ENCODE measurements at places on chromosomes 5 and 9.
A peak's percentile ranks its signal among the peaks of the same experiment; 100 is the strongest.

DNA sequence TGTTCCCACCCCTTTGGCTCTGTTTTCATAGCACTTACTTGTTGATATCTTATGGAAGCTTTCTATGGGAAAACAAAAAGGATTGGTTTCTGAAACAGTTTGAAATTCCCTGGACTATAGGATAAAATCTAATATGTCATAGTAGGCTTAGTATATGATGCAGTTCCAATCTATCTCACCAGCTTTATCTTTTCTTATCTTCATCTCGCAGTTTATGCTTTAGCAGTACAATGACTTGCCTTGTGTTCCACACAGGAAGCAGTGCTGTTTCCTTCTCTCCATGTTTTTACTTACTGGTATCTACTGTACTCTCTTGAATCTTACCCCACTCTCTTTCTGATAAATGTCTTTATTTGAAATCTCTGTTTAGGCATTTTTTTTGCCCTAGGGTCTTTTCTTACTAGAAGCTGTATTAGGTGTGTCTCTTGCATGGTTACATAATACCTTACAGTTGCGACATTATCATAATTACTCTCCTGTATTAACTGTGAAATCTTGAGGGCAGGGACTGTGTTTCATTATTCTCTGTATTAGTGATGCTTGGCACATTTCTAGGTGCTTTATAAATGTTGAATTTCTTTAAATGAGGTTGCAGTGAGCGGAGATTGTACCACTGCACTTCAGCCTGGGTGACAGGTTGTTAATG, 76.3 kb downstream of the FOCAD start:
- no peak for DNase-seq

- no peak for DNase-seq
Observed at GRCh38 chr9:20506099-20506900, 116.0 kb downstream of the MLLT3 start.

- DNase-seq: no peak
Observed at GRCh38 chr9:81656004-81656403, 33.3 kb downstream of the TLE1 start.

DNA sequence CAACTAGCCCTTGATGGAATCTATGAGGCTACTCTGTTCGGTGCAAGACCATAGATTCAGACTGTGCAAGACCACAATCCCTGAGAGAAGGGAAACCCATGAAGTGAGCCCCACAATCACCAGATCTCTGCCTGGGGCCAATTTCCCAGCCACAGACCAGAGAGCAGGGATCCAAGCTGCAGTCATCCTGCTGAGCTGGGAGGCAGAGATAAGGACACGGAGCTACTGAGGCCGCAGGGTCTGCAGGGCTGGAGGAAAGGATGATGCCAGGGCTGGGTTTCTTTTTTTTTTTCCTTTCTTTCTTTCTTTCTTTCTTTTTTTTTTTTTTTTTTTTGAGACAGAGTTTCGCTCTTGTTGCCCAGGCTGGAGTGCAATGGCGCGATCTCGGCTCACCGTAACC, 47.7 kb upstream of the FUBP3 start:
- DNase-seq: no peak

- peak; percentile 51 for DNase-seq
Observed at GRCh38 chr9:136769710-136770191, 5.4 kb upstream of the LCN15 start.

GRCh38 chr9:2853517-2853916, 9.6 kb upstream of the PUM3 start:
- no peak for DNase-seq

DNA sequence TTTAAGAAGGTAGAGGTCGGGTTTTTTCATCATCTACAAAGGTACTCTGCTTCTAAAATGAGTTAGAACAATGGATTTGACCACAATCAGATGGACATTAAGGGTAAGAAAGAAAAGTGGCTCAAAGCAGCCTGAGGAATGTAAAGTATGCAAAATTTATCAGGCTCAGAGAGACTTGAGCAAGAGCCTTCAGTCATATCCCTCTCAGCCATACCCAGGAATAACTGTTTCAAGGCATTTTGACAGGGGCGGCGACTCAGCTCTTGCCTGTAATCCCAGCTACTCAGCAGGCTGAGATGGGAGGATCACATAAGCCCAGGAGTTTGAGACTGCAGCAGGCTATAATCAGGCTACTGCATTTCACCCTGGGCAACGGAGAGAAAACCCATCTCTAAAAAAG, 38.8 kb upstream of the ANXA2R start:
- no peak for DNase-seq

DNA sequence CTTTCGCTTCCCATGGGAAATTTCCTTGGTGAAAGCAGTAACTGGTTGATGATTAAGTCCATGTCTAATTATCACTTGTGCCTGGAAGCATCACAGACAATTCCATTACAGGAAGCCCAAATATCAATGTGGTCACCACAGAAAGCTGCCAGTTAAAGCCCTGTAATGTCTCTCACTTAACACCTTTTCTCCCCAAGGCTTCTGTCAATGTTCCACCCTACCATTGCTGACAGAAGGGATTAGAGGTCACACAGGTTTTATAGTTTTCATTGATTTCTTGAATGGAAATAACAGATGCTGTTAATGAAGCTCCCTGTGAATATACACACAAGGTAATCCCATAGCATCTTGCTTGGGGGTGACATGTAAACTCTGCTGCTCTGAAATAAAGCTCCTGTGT, 279.2 kb downstream of the COX7C start:
- no peak for DNase-seq

DNA sequence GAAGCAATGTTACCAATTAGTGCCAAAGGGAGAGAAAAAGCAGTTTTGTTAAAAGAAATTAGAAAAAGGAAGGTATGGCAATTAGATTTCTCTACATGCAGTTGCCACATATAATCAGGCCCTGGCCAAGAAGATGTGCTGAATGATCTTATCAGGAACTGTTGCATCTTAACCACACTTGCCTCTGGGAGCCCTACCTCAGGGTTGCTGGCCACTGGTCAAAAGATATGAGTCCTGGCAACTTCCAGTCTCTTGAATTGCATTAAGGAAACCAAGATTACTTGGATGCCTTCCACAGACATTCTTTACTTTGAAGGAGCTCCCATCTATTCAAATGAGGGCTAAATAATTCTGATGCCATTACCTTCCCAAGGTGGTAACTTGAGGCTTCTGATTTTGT, 60.4 kb downstream of the TNC start:
- no peak for DNase-seq

DNA sequence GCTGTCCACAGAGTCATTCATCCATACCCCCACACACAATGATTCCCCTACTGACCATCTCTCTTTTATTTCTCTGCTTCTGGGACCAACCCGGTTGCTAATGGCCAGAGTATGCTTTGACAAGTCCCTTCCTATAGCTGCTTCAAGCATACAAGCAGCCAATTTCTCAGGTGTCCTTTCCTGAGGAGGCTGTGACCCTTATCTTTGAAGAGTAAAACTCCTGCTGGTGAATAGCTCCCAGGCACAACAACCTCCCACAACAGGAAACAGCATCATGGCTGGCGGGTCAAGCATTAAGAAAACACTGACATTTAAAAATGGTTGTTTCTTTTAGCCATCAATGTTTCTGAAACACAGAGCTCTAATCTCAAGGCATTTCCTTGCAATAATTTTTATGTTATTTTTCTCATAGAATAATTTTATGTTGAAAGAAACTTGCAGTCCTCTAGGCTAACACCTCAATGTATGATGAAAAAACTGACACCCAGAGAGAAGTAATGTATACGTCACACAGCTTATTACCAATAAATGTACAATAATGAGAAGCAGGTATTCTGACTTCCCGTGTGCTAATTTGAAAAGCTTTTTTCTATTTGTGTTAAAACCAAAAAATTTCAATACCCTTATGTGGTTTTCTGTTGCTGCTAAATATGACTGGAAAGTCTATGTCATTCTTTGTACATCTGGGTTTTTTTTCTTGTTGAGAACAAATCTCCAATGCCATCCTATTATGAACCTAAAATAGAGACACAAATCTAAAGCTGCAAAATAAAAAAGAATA, 7.5 kb upstream of the PAM start:
- DNase-seq: no peak

GRCh38 chr5:130532786-130533185, 628.5 kb downstream of the CHSY3 start:
- DNase-seq: no peak

DNA sequence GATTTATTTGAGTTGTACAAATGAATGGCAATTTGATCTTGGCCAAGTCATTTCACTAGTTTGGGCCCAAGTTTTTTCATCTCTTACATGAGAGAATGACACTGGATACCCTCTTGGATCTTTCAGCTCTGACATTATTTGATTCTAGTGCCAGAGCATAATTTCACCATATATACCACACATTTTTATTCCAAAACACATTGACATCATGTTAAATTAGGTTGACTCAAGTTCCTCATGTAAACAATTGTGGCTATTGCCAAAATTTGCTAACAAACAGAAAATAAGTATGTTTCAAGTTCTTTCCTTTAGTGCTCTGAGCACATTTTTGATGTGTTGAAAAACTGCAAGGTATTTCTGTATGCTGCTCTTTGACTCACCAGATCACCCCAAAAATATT, 375.8 kb downstream of the ZNF608 start:
- DNase-seq: no peak

DNA sequence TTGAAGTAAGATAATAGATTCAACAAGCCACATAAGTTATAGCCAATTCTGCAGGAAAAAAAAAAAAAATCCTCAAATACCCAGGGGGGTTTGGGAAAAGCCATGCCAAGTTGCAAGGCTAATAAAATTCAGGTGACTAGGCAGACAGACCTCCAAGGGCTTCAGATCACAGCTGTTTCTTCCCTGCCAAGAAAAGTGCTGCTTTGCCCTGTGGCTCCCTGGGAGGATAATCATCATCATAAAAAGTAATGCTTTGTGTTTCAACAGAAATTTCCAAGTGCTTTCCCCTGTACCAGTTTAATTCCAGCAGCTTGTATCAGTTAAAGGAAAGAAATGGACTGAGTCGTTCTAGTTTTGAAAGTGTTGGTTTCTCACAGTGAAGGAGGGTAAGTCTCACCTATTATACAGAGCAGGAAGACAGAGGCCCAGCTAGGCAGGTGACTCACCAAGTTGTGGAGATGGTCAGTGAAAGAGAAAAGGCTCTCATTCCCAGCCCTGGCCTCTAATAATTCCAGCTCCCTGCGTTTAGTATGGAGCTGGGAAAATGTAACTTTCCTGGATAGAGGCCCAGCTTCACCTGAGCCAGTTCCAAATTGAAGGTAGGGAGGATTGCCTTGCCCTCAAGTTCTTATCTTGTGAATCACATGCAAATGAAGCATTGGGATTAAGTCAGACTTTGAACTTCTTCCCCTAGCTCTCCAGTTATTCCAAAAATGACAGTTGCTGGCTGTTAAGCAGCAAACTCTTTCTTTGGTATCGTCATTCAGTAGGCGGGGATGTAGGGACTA, 263.4 kb downstream of the GRIA1 start:
- no peak for DNase-seq

DNA sequence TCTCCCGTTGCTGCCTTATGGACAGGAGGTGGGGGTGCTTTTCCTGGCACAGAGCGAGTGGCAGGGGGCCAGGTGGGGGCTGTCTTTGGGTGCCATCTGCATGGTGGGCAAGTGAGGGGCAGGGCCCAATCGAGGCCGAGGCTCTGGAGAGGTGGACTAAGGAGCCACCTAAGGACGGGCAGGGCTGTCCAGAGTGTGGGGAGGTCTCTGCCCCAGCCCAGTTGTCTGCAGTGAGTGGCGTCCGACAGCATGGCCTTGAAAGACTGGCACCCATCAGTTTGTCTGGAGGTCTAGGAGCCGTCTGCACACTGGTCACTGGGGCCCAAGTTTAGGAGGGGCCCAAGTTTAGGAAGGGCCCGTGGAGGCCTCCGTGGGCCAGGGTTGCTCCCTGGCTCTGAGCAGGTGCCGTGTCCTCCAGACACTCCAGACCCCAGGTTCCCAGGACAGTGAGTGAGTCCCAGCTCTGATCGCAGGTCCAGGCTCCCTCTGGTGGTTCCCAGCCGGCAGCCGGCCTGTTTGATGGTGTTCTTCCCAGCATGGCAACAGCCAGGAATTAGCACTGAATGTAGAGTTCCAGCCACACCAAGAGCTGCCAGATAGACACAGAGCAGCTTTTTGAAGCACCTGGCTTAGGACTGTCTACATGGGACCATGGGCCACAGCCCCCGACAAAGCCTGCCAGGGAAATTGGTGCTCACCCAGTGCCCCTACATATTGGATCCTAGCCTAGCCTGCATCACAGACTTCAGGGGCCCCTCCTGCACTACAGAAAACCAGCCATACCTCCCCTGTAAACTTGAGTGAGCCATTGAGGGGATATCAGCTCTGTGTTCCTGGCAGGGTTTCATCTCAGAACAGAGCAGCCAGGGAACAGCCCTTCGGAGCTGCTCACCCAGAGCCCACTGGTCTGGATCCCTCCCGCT, 120.9 kb downstream of the WNK2 start:
- peak; percentile 52 for DNase-seq

- DNase-seq: no peak
Observed at GRCh38 chr5:32583582-32584232, 1.6 kb upstream of the SUB1 start.

DNA sequence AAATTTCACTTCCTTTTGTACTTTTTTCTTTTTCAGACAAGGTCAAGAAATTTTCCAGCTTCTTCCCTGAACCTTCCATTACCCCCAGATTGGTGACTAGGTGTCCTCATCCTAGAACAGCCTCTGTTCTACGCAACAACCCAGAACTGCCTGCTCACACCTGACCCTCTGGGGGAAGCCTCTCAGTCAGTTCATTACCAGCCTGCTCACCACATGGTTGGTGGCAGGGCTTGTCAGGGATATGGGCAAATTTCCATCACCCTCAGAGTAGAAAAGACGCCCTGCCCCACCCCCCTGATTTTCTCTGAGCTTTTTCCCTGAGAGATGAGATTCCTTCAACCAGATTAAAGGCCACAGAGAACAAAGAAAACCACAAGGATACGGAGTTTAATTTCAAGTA, 5.3 kb upstream of the CFAP95 start:
- no peak for DNase-seq

DNA sequence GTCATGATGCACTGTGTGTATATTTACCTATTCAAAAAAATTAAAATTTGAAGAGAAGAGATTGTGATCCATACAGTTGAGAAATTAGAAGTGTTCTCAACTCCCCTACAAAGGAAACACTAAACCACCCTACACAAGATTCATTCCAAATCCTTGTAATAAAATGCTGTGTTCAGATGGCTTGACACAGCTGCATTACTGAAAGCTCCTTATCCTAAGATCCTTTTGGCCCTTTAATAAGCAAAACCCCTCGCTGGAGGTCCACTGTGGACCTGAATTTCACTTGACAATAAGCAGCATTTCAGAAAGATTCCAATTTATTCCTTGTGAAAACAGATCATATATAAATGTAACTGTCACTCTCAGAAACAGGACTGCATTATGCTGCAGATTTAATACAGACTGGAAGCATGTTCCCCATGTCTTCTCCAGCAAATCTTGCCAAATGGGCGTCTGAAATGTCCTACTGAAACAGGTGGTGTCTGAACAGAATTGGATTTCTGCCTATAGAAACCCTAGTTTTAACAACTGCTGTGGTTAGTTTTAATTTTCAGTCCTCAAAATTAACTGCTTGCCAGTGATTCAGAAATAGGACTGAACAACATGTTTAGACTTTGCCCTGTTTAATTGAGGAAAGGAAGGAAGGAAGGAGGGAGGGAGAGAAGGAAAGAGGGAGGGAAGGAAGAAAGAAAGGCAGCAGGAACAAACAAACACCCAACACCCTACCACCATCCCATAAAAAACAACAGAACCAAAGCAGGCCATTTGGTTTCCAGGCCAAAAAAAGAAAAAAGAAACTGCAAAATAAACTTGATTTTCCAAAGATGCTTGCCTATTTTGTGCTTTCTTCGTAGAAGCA, 179.6 kb downstream of the MLLT3 start:
- DNase-seq: no peak

Measured in colonic mucosa (tissue), 4 donors.